ENCODE measurements at places on chromosomes 16 and 17.

DNA sequence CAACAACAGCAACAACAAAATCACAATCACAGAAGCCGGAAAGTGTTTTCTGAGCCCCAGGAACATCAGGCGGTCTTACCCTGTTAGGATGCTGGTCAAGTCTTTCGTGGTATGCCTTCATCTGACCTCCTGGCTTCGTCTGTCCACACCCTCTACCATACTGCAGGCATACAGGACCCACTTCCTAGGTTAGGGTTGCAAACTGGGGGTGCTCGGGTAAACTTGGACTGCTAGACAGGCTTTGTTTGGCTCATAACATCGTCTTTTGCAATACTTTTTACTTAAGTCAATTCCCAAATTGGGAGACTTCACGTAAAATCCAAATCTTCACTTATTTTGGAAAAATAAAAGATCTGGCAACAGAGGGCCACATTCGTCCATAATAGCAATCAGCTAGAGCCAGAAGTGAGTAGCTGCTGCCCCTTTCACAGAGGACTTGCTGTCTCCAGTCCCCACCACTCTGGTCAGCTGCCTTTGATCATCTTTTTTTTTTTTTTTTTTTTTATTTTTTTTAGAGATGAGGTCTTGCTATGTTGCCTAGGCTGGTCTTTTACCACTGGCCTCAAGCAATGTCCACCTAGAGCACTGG lies 30.0 kb downstream of the CHD9 start:
- DNase-seq, result no peak

GRCh38 chr16:57028086-57028485 lies 38.7 kb downstream of the NLRC5 start:
- DNase-seq, result no peak

DNA sequence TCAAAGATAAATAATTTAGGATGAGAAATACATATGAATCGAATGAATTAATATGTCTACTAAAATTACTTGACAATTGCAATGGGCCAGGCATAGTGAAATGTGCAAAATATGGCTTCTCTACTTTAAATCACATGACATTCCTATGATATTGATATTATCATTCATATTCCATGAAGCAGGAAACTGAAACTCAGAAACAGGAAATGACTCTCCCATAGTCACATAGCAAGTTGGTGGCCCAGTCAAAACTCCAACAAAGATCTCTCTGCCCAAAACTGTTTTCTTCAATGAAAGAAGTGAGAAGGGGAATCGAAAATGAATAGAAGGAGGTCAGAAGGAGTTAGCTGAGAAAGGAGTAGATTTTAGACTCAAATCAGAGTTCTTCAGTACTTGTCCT lies 272.2 kb downstream of the CDH8 start:
- no peak for DNase-seq

GRCh38 chr17:2862197-2862596 lies 66.0 kb downstream of the RAP1GAP2 start:
- DNase-seq, result no peak

GRCh38 chr17:47949197-47949759 lies 7.9 kb downstream of the PNPO start:
- DNase-seq, result peak; percentile 16

- DNase-seq, result peak; percentile 81
These were observed 13.5 kb downstream of the SPHK1 start for GRCh38 chr17:76397687-76398522.

- no peak for DNase-seq
These were observed 48.9 kb downstream of the FBXL20 start for GRCh38 chr17:39352511-39352910.

GRCh38 chr17:12928736-12929135 lies 89.1 kb downstream of the ELAC2 start:
- DNase-seq, result no peak
